ENCODE measurements at places on chromosomes 3 and 15.

- DNase-seq = no peak
These were observed 91.0 kb upstream of the PRR23C start for GRCh38 chr3:139135657-139136056.

- DNase-seq = no peak
These were observed 15.1 kb downstream of the ABI3BP start for GRCh38 chr3:100978011-100978659.

GRCh38 chr3:176359211-176359610 is 838.1 kb downstream of the TBL1XR1 start:
- DNase-seq = no peak

GRCh38 chr3:169394316-169394715 is 269.2 kb downstream of the MECOM start:
- no peak for DNase-seq

DNA sequence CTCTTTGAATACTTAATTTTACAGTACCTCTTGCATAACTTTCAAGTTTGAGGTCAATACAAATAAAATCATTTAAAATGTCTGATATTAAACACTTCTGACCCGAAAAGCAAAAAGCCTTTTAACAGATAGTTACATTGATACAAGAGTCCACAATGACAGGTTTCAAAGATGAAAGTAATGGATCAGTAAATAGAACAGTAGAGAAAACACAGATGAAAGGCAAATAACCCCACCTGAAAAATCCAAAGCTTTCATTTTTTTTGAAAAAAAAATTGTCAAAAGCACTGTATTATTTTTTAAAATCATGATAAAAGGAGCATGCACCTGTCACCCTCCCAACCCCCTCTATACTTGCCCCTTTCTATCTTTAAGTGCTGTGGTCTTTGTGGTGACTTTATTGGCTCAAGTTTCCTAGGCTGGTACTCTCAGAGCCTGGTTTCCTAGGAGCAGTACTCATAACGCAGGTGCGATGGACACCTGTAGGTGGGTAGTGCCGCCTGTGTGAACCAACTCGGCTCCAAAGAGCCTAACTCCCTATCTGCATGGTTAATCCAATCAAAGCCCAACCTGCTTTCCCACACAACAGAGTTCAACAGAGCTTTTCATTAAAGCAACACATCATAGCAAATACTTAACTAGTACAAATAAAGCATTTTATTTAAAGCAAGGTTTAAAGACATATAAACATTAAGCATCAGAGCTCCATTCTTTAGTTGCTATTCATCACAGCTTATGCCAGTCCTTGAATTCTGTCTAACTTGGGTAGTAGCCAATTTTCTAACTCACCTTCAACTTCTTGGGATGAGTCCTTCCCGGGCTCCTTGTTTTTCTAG is 32.2 kb downstream of the LIPC start:
- no peak for DNase-seq

DNA sequence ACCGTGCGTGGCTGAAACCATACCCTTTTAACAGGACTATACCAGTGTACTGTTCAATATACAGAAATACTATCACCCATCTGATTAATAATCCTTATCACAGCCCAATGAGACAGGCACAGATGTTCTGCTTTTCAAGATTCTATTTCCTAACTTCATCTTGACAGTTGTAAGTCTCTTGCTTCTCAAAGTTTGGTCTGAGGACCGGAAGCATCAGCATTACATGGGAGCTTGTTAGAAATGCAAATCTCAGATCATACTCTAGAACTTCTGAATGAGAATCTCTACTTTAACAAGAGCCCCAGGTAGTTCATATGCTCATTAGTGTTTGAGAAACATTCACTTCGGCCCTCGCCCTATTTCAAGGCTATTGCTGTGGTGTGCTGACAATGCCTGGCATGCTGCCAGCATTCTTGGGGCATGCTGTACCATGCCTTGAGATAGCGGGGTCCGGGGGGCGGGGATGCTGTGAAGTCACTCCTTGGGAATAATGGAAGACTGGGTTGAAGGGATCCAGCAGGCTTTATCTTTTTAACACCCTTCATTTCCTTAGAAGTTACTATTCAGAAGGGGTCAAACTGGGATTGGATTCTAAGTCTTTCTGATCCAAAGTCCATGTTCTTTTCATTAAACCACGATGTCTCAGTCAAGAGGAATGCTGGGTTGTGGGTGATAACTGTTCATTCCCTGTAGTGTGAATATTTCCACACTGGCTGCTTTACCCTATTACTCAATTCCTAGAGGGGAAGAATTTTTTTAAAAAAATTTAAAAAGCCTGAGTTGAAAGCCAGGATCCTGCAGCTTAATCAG is 194.7 kb downstream of the LPP start:
- peak; percentile 88 for DNase-seq

GRCh38 chr3:168081171-168081771 is 14.5 kb downstream of the GOLIM4 start:
- no peak for DNase-seq

DNA sequence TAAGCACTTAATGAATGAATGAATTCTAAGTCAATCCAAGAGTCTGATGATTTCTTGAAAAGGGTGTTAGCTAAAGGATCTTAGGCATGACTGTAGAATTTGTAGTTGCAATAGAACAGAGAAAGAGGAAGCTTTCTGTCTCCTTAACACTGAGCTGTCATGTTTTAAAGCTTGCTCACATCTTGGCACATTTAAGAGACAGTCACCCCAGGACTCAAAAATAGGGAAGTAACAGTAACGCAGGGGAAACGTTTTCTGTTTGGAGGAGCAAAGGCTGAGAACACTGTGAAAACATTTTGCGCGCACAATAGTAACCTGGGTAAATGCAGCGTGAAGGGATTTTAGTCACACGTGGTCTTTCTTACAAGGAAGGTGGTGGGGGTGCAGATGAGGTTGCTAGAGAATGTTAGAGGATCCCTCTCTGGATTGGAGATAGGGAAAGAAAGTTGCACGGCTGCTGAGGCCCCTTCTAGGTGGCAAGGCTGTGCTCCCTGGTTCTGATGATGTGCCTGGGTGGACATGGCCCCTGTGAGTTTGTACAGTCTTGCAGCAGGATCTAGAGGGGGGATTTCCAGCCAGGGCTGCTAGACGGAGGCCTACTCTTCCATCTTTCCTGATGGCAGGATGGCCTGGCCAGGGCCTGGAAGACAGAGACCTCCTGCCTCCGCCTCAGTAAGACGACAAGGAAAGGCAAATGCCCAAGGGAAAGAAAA is 12.0 kb downstream of the STARD5 start:
- DNase-seq = no peak

GRCh38 chr15:61091289-61091616 is 137.8 kb downstream of the RORA start:
- no peak for DNase-seq

- no peak for DNase-seq
These were observed 380.7 kb downstream of the ERC2 start for GRCh38 chr3:56087451-56088053.

DNA sequence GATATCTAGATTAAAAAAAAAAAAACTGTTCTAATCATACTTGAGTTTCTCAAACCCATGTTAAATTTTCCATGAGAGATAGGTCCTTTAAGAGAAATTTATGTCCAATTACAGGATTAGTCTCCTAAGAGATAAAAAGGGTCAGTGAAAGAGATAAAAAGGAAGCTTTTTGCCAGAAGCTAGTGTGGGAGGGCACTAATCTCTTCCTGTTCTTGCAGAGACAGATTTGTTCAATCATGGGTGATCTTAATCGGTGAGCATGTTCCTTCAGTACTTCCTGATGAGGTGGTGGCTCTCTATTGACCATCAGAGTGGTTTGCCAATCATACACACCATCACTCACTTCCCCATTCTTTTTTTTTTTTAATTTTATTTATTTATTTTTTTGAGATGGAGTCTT is 16.9 kb upstream of the LPP start:
- DNase-seq = no peak

DNA sequence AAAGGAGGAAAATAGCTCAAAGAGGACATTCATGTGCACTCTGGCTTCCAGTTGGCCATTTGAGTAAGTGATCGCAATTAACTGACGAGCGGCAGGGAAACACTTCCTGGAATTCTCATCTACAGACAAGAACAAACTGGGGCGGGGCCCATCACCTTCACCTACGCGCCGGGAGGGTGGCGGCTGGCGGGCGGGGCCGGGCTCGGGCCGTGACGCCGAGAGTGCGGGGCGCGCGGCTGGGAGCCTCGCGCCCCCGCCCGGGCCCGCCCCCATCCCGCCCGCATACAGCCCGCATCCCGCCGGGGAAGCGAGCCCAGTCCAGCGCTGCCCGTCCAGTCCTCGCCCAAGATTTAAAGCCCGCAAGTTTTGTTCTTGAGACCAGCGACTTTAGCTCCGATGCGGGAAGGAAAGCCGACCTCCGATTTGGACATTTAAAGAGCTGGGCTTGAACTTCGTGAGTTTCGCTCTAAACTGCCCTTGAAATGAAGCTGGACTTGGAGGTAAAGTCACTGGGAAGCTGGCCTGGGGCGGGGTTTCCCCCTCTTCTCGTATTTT is at the start of gene B3GNT5:
TSS of gene B3GNT5 (plus strand) at position 281 of the 555 bp plus-strand sequence. CDS start 16,546 bp downstream, outside the sequence.
- DNase-seq = peak; percentile 80

- DNase-seq = no peak
These were observed 189.9 kb downstream of the DTWD1 start for GRCh38 chr15:49810720-49811119.

DNA sequence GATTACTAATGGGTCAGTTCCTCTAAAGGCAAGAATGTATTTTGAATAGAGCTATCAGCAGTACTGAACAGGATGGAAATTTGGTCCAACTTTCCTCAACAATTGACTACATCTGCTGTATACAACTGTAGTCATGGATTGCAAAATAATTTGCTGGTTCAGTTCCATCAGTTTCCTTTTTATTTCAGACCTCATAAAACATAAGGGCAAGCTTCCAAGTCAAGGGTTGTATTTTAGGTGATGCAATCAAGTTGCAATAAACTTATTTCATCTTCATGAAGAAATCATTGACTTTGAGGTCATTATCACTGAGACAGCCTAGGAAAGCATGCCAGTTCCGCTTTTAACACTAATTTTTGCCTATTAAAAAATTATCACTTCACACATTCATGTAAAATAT is 90.4 kb upstream of the TSEN2 start:
- no peak for DNase-seq

DNA sequence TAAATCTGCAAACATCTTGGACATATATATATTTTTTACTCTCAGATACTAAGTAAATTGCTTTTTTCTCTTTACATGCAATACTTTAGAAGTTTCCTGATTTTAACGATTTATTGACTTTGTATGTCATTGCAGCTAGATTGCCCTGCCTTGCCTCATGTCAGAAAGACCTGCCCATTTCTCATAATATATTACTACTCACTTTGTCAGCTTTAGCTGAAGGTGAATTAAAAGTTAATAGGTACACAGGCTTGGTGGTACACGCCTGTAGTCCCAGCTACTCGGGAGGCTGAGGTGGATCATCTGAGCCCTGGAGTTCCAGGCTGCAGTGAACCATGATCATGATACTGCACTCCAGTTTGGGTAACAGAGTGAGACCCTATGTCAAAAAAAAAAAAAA is 52.8 kb downstream of the PLS1 start:
- DNase-seq = no peak

GRCh38 chr3:1117843-1118473 is 25.1 kb downstream of the CNTN6 start:
- DNase-seq = peak; percentile 60

- DNase-seq = no peak
These were observed 267.7 kb downstream of the PTPRG start for GRCh38 chr3:61828880-61829721.

- no peak for DNase-seq
These were observed 58.1 kb upstream of the SLC25A36 start for GRCh38 chr3:140883428-140884040.

DNA sequence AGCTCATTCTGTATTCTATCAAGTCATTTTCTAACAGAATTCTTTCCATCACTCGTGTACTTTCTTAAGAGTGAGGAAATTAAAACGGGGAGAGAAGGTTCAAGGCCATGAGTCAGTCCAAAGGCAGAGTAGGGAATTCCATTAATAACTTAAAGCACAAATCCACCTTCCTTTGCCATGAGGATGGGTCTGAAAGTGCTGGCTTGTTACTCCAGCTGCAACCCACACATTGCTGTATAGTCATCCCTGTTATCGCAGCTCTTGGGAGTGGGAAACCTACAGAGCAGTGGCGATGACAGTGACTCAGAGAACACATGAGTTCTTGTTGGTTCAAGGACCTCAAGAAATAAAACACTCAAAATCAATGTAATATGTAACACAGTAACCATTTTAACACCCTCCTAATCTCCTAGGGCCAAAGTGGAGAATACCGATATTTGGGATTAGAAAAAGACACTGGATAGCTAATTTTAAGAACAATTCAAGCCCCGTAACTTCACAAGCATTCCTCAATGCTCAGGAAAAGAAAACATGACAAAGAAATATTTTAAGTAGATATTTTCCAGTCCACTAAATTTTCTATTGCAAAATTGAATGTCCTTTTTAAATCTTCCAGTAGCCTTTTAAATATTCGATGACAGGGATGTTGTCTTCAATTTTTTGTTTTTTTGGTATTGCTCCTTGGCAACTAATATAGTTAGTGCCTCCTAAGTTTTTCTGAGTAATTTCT is 179.9 kb upstream of the THBS1 start:
- DNase-seq = no peak

- peak; percentile 66 for DNase-seq
These were observed 31.4 kb downstream of the NPTN start for GRCh38 chr15:73601451-73602445.

DNA sequence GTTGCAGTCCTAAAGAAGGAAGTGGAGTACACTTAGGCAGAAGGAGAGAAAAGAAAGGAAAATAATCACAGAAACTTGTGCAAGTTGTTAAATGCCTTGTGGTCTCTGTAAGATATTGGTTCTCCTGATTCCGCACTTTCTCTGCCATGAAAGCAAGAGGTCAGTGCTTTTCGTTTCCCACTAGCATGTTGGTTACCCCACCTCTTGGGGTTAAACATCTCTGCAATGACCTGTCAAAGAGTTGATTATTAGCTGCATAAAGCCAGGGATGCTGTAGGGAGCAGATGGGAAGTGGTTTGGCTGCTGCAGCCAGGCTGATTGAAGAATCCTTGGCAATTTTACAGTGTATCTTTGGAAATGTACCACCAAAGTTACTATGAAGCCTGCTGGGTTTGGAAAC is 33.3 kb downstream of the ZNF609 start:
- DNase-seq = no peak

GRCh38 chr3:170961616-170962400 is 53.4 kb upstream of the EIF5A2 start:
- no peak for DNase-seq

- no peak for DNase-seq
These were observed 39.1 kb upstream of the LIPC start for GRCh38 chr15:58392611-58393161.

DNA sequence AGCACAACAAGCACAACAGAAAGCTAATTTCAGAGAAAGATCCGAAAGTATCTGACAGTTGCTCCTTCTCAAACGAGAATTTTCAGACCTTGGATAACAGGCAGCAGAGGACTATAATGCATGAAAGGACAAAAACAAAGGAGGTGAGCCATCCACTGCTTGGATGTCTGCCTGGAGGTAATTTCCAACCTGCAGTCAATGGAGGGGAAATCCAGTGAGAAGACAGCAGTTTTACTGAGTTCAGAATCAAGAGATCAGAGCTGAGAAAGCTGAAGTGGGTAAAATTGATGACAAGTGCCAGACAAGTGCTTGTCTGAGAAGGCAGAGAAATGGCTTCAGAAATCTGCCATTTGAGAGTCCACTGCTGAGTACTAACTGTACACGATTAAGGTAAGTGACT is 22.1 kb downstream of the UBE3A start:
- no peak for DNase-seq
